ENCODE measurements at places on chromosomes 6 and 20. TPM values are rescaled to one million over a fixed set of nuclear protein-coding genes. Genes with fewer than 3 reads are reported as not detected.

- DNase-seq, result no peak
Observed at GRCh38 chr6:37994223-37994622, 174.7 kb downstream of the ZFAND3 start.

GRCh38 chr6:82492134-82492533 lies 128.5 kb downstream of the TPBG start:
- no peak for DNase-seq

DNA sequence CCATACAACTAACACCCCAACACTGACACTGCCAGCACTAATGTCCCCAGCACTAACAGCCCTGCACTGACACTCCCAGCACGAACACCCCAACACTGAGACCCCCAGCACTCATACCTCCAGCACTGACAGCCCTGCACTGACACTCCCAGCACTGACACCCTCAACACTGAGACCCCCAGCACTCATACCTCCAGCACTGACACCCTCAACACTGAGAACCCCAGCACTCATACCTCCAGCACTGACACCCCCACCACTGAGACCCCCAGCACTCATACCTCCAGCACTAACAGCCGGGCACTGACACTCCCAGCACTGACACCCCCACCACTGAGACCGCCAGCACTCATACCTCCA lies 57.2 kb downstream of the ERMARD start:
- DNase-seq, result no peak

DNA sequence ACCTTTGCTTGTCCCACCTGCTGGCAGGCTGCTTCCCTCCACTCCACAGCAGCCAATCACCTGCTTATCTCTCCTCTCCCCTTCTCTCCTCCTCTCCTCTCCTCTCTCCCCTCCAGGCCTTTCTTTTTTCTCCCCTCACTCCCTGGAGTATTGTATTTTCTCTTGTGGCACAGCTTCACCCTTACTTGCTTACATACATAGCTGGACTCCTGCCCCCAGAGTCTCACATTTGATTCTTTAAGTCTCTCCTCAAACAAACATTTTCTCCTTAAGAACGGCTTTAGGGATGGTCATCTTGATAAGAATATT lies 3.6 kb upstream of the LY86 start:
- DNase-seq, result no peak

DNA sequence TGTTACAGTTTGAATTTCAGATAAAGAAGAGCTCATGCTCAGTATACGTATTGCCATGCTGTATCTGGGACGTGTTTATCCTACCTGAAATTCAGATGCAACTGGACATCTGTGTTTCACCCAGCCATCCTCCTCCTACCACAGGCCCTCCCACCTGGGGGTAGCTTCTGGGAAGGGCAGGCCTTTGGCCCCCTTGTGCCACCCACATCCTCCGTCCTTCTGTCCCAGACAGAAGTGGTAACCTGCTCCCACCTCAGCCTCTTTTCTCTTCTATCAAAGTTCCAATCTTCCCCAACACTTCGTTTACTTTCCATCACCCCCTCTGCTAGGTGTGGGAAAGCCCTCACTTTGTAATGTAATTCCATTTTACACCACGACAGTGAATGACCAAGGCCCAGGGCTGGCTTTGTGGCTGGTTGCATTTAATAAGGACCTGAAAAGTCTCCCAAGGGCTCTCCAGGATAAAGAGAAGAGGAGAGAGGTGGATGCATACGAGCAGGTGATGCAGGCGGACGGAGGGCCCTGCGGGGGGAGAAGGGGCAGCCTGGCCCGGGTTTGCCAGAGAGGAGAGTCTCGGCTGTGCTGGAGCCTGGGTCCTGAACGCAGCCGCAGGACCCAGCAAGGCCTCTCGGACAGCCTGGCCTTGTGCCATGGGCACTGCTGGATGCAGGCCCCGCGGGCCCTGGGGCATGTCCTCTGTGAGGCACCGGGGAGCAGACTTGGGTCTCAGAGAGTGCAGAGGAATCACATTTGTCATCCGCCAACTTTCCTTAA lies 98.4 kb downstream of the PSMB1 start:
- no peak for DNase-seq

- peak; percentile 16 for DNase-seq
Observed at GRCh38 chr20:38692436-38693411, 31.6 kb upstream of the SLC32A1 start.

- DNase-seq, result no peak
Observed at GRCh38 chr20:14219801-14220461, 117.5 kb downstream of the FLRT3 start.

- no peak for DNase-seq
Observed at GRCh38 chr6:135228486-135228885, 47.4 kb downstream of the MYB start.

GRCh38 chr20:57857969-57858368 lies 148.2 kb upstream of the PMEPA1 start:
- no peak for DNase-seq

DNA sequence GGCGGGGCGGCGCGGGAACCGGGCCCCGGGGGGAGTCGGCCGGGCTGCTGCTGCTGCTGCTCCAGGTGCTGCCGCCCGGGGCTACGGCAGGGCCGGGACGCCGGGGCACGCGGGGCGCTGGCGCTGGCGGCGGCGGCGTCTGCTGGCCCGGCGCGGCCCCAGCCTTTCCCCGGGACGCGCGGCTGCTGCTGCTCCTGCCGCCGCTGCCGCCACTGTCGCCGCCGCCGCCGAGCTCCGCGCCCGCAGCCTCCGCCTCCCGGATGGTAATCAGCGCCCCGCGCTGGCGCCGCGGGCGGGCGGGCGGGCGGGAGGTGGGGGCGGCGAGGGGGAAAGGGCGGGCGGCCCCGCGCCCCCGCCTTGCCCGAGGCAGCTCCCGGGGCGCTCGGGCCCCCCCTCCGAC lies 306 bp downstream of the EBF4 start:
- DNase-seq, result no peak

Gene NRM
- 5.6 TPM for total RNA-seq

Gene ADGB
- not detected for total RNA-seq

Gene PHACTR3
- total RNA-seq, result not detected

Gene COL9A1
- total RNA-seq, result not detected

Gene CTNNBL1
- total RNA-seq, result 47.7 TPM

Measured in T-helper 17 cell (primary cell).